ENCODE measurements at places on chromosomes 6 and 20. TPM values are rescaled to one million over a fixed set of nuclear protein-coding genes. Genes with fewer than 3 reads are reported as not detected.
A peak's percentile ranks its signal among the peaks of the same experiment; 100 is the strongest.

GRCh38 chr20:62400021-62400420, 7.1 kb downstream of the CABLES2 start:
- DNase-seq, result no peak

DNA sequence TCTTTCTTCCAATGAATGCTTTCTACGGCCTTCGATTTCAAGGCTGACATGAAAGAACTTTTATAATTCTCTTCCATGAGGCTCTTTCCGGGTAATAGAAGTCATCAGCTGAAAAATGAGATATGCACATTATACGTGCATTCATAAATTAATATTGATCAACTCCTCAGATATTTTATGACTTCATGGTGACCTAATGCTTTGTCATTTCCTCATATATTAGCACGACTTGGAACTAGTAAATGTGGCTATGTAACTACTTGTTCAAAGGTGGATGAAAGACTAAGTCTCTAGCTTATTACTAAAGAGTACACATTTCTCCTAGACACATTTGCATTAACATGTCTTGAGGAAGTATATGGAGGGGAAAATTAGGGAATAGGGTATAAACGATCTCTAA, 168.8 kb downstream of the HDGFL1 start:
- DNase-seq, result no peak

- DNase-seq, result no peak
Observed at GRCh38 chr6:124283486-124283885, 479.8 kb downstream of the NKAIN2 start.

- DNase-seq, result no peak
Observed at GRCh38 chr6:11226005-11226404, 6.5 kb downstream of the NEDD9 start.

GRCh38 chr6:170247178-170247701, 43.6 kb downstream of the DLL1 start:
- DNase-seq, result peak; percentile 36

- no peak for DNase-seq
Observed at GRCh38 chr20:2656471-2657117, 4.2 kb downstream of the NOP56 start.

DNA sequence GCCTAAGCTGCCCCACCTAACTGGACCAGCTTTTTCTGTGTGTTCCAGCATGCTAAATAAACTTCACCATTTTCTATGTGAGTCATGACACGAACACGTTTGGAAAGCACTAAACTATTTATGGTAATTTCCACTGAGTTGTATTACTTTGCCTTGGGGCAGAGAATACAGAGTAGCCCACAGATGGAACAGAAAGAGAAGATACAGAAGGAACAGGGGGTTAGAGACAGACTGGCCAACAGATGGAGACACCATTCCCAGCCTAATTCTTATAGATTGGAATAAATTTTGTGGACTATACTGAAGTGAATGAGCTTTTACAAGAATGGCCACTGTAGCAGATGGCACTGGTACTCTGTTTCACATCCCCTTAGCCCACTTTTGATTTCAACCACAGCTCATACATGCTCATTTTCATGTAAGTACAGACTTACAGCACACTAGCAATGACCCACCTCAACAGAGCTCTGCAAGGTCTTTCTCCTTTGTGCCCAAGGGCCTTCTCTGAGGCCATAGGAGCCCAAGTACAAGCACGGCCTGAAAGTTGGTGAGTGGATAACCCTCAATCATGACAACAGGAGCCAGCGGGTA, 13.1 kb upstream of the NT5DC1 start:
- no peak for DNase-seq

- no peak for DNase-seq
Observed at GRCh38 chr6:128507337-128508310, 12.8 kb downstream of the PTPRK start.

The MUCL3 gene
- not detected for total RNA-seq

The MLN gene
- total RNA-seq, result not detected

The REM1 gene
- 2.0 TPM for total RNA-seq

Measured in left ventricle myocardium superior (tissue), 1 donor.